ENCODE measurements at places on chromosomes 13 and 19.

DNA sequence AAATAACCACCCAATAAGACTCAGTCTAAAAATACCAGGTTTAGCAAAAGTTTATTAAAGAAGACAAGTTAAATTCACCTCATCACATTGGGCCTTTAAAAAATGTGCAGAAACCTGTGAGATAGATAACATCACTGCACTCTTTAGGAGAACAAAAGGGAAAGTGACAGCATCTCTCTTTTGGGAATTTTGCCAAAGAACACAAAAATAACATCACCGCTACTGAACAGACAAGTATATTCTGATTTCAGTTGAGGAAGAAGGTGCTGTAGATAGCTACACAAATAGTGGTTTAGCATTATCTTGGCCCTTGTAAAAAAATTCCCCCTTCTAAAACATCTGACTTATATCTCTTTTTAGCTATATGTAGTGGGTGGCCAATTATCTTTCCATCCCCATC, 244.7 kb downstream of the VWA8 start:
- DNase-seq = no peak

DNA sequence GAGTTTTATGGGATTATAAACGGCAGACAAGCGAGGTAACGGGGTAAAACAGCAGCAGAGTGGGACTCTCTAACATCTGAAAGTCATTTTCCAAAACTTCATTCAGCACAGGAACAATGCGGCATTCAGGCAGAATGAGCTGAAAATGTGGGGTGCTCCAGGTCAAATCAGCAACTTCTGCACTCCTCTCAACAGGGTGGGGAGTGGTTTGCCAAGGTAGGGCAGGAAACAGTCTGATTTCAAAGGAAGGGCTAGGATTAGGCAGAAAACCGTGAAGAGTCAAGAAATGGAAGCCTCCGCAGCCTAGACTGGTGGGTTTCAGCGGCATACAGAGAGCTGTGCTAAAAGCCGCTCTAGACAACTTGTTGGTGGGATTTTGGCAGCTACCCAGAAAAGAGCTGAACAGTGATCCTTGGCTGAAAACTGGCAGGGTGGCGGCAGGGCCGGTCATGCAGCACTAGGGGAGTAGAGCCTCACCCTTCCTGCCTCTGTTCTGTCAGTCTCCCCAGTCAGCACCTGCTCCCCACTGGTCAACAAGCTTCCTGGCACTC, 154.2 kb upstream of the KLF12 start:
- no peak for DNase-seq

- DNase-seq = no peak
These were observed 27.3 kb upstream of the SPATA13 start for GRCh38 chr13:24133021-24133795.

DNA sequence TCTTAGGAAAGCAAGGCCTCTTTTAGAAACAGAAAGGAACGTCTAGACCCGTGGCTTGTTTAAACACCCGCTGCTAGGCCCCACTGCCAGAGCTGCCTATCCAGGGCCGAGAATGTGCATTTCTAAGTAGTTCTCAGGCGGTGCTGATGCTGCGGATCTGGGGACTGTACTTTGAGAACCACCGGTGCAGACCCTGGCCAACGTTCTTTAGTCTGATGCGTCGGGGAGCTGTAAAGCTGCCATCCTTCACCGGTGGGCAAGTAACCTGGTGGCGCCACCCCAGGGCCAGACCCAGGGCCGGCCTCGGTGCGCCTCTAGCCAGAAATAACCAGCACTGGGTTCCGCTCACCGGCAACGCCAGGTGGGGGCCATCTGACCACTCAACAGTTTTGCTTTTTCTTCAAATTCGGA, 47.1 kb downstream of the TGDS start:
- no peak for DNase-seq

- no peak for DNase-seq
These were observed 10.2 kb upstream of the NOP53 start for GRCh38 chr19:47735131-47735530.

GRCh38 chr19:33133438-33134031, 1.6 kb downstream of the WDR88 start:
- peak; percentile 55 for DNase-seq

DNA sequence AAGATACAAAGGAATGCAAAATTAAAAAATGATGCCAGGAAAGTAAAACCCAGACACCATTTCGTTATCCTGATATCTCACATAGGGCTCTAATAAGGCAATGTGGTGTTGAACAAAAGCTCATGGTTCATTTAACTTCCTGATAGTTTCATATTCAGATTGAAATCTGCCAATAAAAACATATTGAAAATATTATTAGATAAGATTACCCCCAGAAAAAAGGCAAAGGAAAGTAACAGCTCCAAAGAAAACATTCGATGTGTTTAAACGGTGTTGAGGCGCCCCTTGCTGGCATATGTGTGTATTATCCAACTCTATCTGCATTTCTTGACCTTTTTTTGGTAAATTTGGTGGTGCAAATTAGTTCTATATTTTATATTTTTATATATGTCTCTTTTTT, 75.9 kb downstream of the ESD start:
- DNase-seq = no peak

DNA sequence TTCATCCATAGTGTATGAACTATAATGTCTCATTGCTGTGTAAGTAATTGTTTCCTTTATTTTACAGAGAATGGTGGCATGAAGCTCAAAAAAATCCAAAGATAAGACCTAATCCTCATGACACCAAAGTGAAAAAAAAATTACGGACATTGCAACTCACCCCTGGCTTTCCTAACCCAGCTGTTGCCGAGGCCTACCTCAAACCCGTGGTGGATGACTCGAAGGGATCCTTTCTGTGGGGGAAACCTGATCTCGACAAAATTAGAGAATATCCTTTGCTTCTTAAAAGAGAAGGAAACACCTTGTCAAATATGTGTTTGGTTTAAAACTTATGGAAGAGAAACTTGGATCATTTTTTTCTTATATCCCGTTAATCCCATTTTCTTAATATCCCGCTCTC, 26.3 kb downstream of the ERCC5 start:
- DNase-seq = no peak

GRCh38 chr13:51213173-51213728, 8.9 kb upstream of the FAM124A start:
- DNase-seq = no peak

DNA sequence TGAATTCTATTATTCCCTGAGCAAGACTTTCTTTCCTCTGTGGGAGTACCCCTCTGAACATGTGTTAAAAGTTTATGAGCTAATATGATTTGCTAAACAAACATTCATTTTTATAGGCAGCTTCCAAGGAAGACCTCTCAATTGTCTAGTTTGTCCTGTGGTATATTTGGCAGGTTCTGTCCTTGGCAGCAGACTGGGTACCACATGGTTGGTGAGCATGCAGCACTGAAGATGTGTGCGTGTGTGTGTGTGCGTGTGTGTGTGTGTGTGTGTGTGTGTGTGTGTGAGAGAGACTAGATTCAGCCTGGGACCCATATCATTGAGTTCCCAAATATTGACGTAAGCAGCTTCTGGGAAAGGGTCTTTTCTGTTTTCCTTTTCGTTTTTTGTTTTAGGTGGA, 24.0 kb downstream of the FGF9 start:
- DNase-seq = no peak

DNA sequence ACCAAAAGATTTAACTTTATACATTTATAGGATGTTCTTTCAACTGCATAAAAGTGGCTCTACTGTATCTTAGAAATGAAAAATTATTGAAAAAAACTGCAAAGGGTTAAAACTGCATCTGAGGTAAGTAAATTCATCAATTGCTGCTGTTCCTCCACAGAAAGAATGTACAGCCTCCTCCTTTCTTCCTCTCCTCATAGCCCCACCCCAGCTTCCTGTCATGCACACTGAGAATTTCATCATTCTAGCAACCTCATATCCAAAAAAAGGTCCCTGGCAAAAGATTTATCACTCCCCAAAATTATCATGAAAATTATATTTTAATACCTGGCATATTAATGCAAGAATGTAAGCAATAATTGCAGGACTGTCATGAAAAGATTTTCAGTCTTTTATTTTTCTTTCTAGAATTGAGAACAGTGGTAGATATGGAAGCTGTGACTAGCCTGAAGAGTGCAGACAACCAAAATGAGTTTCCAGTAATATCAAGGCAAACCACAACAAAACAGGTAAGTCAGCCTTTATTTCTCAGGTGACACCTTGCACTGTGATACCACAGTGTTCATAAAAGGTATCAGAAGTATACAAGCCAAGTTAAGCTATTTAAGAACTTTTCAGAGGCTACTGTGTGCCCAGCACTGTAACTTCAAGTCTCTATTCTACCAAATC, 110.8 kb downstream of the SUCLA2 start:
- DNase-seq = no peak

DNA sequence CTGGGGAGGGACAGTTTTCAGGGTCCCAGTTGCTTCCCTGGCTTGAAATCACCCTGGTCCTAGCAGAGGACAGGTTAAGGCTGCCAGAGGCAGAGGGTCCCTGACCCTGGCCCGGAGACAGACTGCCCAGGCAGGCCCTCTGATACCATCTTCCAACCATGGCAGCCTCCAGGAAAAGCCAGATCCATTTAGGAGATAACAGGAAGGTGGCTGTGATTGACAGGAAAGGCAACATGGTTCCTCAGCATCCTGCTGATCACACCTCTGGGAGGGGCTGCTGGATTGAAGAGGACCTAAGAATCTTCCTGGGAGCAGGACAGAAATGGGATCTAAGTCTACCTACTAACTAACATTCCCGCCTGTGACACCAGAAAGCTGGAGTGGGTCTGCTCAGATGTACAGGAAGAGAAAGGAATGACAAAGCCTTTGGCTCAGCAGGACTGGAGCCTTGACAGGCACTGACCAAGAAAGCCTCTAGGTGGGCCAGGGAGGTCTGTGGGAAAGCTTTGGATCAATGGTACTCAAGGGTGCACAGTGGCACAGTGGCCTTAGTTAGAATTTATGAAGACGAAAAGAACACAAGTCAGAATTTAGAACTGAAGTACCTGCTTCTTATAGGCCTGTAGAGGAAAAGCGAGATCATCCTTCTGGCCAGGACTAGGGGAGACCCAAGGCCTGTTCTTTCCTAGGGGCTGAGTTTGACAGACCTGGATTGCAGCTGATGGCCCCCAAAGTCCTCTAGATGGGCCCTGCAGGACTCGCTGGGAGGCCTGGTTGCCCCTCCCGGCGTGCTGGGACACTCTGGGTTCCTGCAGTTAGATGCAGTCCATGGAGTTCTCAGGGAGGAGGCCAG, 2.3 kb upstream of the PRKACA start:
- DNase-seq = no peak

GRCh38 chr13:110319774-110320509, 12.9 kb downstream of the COL4A2 start:
- DNase-seq = no peak

- peak; percentile 82 for DNase-seq
These were observed 11.9 kb upstream of the ZNF57 start for GRCh38 chr19:2888731-2889224.

- DNase-seq = no peak
These were observed 566 bp downstream of the TIMM13 start for GRCh38 chr19:2426611-2427428.

- DNase-seq = peak; percentile 86
These were observed 70.5 kb upstream of the ZNF420 start for GRCh38 chr19:37007587-37008220.

DNA sequence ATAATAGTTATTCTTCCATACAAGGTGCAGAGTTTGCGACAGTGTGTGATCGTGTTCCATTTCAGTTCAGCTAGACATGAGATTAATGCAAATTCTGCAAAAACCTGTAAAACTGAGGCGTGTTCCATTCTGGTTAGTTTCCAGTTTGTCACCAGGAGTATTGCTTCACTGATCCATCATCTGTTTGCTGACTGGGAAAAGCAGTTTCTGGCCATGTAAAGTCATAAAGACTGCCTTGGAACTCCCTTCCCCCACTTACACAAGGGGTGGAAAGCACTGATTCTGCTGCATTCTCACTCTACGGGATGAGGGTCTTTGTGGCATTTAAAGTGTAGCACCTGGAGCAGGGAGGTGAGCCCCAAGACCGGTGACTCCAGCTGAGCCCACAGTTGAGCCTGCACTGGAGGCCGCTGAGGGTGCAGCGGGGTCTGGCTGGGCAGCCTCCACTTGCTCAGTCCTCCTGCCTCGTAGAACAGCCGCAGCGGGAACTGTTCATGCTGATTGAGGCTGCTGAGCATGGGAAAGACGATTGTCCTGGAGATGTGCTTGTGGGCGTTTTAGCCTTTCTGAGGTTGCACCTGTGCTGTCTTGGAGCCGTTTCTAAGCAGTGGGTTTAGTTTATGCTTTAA, 2.0 kb downstream of the ZNF57 start:
- no peak for DNase-seq

DNA sequence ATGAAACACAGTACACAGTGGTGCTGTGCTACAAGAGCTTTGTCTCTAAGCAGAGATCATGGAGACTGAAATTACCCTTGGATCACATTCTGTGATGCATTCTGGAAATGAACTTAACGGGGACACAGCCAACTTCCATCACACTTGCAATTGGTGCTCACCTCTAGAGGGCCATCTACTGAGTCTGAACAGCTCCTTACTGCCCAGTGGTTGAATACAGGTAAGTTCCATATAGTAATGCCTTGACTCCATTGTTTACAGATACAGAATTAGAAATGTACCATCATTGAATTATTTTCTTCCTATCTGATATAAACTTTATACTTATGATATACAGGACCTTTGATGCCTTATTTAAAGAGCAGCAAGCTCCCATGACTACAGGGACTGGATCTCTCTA, 686.4 kb downstream of the PCDH9 start:
- no peak for DNase-seq

DNA sequence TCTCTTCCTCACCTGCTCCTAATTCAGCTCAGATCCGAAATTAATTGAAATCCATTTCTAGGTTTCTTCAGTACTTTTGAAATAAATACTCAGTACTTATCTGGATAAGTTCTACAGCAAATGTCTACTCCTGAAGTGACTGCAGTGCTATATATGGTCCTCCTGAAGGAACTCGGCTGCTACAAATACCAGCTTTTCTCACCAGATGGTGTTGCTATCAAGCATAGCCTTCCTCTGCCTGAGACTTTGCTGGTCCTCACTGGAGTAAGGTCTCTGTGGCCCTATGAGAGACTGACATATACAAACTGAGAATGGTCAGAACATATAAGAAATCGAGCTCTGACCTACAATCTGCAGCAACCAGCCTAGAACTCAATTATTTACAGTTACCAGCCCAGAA, 161.6 kb downstream of the NDFIP2 start:
- DNase-seq = no peak

GRCh38 chr13:76822698-76823267, 63.4 kb downstream of the KCTD12 start:
- no peak for DNase-seq

DNA sequence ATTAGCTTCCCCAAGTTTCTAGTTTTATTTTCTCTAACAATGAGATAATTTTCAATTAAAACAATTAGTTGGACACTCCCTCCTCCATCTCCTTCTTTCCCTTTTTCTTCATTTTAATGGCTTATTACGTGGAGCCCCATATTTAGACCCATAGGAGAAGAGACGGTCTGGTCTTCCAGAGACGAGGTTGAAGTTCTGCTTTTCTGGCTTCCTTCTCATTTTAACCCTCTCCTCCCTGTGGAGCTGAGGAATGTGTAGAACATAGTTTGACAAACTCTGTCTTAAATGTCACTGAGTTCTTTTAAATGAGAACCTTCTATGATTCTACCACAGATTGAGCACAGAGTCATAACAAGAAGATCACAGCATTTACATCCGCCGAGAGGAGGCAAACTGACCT, 86.8 kb downstream of the EDNRB start:
- no peak for DNase-seq

GRCh38 chr13:102236830-102237229, 165.0 kb downstream of the FGF14 start:
- DNase-seq = no peak

All from breast epithelium (tissue), 4 donors.